Activated CD8-positive, alpha-beta T cell treated with anti-CD3 and anti-CD28 coated beads, Interleukin-2, amount 10 ng/mL, durations not matched to agents 7 days and 5 days (primary cell): ENCODE measurements at places on chromosomes 16 and 17.

DNA sequence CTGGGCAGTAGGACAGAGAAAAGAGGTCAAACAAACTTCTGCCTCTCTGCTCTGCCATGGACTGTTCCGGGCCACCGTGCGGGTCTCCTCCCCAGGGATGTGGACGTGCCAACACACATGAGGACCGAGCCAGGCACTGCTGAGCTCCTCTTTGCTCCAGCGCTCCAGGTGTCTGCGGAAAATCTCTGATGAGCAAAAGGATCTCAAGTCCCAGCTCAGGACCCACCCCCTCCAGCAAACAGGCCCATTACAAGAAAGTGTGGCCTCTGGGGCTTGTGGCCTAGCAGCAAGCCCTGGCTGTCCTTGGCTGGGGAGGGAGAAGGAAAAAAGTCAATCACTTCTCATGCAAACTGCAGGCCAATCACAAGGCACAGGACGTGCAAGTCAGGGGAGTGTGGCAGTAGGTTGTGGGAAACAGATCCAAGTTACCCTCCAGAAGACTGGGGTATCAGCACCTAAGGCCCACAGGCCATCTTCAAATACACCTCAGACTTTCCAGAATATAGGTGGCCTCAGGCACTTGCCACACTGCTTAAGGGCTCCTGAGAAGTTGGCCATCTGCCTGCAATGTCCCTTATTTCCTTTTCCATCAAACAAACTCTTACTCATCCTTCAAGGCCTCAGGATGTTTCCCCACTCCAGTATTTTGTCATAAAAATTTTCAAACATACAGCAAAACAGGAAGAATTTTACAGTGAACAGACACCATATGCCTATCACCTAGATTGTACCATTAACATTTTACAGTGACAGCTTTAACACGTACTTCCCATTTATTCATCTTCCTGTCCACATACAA is 36.0 kb upstream of the SREBF1 start:
- no peak for DNase-seq

DNA sequence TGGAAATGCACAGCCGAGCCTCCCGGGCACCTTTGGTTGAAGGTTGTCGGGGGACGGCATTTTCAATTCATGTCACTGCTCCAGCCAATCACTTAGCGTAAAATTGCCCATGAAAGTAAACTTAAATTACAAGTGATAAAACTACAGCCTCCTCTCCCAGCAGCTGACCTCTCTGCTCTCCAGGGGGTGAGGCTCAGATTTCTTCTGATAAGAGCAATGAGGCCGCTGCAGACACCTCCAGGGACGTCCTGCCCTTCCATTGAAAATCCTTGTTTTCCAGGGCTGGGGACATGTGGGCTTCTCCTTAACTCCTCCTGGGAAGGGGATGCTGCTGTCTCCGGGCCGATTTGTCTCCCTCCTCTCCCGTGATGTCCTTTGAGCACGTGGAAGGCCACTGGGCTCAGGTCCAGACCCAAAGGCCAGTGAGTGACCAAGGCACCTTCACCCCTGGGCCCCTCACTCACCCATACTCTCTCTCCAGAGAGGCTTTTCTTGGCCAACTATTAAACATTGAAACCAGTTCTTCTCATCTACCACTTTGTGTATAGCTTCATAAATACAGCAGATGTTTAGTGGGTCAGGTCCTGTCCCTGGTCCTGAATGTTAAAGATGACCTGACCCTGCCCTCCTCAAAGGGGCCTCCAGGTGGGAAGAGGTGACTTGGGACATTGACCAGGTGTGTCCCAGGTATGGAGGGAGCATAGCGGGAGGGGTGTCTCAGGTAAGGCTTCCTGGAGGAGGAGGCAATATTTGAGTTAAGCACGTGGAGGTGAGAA is 52.3 kb downstream of the MGAT5B start:
- no peak for DNase-seq

DNA sequence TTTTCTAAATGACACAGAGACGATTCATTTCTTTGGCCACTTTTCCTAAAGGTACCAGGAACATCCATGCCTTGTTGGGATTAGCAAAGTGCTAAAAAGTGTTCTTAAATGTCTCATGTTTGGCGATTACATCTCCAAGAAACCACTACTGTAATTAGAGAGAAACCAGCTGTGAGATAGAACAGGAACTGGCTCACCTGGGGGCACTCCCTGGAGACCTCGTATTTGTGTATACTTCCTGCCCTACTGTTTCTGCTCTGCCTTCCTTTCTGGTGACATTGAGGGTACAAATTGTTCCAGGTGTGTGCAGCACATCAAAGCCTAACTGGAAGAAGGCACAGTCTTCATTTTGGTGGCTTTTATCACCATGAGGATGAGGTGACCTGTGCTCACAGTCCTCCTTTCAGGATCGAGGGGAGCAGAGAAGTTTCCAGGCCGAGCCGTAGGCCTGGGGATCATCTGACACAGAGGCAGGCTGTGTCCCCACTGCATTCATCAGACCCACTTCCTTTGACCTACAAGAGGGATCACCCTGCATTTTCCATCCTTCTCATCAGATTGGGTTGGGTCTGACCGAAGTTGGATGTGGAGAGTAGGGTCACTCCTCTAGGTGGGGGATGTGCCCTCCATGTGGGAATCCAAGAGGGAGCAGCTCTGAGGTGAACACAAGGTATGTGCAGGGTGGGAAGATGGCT is 23.7 kb downstream of the CCL4 start:
- no peak for DNase-seq

DNA sequence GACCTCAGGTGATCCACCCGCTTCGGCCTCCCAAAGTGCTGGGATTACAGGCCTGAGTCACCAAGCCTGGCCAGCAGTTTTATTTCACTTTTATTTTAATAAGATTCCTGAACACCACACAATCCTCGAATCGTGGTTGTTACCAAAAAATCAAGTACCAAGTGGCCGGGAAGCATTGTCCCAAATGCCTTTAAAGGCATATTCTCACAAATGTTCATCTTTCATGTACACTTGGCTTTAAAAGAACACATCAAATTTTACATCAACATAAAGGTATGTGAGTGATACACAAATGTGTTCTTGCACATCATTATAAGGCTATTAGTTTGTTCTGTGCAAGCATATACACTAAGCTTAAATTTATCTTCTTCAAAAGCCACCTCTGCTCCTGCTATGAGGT is 8.1 kb upstream of the MYH11 start:
- no peak for DNase-seq

- DNase-seq, result peak; percentile 78
These were observed 1.2 kb downstream of the HS3ST3B1 start for GRCh38 chr17:14302091-14302430.

GRCh38 chr17:78146471-78146869 is 285 bp downstream of the C17orf99 start:
- no peak for DNase-seq

GRCh38 chr17:81221842-81222619 is 734 bp downstream of the CEP131 start:
- no peak for DNase-seq

DNA sequence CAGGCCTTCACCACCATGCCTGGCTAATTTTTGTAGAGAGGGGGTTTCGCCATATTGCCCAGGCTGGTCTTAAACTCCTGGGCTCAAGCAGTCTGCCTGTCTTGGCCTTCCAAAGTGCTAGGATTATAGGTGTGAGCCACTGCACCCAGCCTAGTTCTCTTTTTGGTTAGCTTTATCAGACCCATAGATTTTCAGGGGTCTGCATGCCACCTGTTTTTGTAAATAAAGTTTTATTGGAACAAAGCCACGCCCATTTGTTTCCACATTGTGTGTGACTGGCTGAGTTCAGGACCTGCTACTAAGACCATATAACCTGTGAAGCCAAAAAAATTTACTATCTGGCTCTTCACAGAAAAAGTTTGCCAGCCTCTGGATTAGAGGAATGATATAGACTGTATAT is 7.6 kb downstream of the PSMD11 start:
- no peak for DNase-seq

DNA sequence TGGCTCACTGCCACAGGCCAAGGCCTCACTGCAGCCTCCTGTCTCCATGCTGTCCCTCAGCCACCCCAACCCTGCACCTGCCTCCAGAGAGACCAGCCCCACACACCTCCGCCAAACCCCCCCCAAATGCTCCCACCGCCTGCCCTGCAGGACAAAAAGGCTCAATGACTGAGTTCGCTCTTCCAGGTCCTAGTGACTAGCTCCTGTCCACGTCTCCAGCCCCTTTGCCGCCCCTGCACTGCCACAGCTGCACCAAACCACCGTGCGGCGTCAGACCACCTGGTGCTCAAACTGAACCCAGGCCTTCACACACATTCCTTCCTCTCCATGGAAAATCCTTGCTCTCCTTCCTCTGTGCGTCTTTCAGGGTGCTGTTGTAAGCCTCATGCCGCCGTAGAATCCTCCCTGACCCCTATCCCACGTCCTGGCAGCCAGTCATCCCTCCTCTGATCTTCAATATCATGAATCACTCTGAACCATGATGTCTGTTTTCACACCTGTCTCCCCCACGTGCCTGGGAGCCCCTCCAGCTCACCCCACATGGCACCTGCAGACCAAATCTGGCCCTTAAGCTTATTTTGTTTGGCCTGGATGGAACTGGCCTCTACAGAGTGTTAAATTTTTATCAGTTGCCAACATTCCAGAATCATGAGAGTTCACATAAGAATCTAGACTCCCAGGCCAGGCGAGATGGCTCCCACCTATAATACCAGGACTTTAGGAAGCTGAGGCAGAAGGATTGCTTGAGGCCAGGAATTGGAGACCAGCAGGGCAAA is 4.3 kb upstream of the GSG1L start:
- no peak for DNase-seq

- no peak for DNase-seq
These were observed 2.7 kb upstream of the KCNJ18 start for GRCh38 chr17:21689604-21690003.

DNA sequence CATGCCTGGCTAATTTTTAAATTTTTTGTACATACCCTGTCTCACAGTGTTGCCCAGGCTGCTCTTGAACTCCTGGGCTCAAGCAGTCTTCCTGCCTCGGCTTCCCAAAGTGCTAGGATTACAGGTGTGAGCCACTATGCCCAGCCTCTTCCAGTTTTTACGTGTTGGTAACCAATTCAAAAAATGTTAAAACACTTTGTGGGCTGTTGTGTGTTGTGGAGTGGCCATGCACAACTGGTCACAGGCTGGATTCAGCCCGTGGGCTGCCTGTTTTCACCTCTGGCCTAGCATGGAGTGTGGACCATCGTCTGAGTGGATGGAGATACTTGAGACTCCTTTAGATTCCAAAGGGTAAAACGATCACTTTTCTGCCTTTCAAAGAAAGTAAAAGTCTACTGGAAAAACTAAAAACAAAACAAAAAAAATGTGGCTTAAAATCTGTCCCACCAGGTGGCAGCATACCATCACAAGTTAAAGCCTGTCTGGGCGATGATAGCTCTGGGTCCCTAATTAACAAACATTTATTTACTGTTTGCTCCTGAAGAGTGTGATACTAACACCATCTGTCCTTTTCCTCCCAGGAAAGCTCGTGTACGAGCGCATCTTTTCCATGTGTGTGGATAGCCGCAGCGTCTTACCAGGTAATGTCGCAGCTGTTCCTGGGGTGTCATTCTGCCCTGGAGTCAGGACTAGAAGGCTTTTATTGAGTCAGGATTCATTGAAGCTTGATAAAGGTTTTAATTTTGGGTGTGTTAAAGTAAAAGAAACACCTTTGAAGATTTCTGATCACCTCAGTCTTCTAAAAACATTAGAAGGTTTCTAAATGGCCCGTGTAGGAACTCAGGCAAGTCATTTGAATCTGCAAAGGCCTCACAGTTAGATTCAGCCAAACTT is 45.8 kb downstream of the VPS35L start:
- peak; percentile 54 for DNase-seq

DNA sequence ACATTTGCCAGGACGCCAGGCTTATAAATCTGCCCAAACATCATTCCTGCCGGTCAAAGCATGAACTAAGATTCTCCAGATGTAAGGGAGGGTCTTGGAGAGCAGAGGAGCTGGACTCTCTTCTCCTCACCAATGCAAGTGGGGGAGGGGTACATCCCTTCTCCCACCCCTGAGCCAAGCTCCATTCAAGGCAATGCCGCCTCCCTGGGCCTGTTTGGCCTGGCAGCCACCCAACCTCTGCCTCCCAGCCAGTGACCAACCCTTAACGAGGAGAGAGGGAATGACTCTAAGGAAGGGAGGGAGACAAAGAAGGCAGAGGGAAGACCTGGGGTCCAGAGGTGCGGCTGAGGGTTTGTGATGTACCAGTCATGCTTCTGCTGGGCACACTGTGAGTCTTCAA is 13.8 kb downstream of the C17orf50 start:
- no peak for DNase-seq

DNA sequence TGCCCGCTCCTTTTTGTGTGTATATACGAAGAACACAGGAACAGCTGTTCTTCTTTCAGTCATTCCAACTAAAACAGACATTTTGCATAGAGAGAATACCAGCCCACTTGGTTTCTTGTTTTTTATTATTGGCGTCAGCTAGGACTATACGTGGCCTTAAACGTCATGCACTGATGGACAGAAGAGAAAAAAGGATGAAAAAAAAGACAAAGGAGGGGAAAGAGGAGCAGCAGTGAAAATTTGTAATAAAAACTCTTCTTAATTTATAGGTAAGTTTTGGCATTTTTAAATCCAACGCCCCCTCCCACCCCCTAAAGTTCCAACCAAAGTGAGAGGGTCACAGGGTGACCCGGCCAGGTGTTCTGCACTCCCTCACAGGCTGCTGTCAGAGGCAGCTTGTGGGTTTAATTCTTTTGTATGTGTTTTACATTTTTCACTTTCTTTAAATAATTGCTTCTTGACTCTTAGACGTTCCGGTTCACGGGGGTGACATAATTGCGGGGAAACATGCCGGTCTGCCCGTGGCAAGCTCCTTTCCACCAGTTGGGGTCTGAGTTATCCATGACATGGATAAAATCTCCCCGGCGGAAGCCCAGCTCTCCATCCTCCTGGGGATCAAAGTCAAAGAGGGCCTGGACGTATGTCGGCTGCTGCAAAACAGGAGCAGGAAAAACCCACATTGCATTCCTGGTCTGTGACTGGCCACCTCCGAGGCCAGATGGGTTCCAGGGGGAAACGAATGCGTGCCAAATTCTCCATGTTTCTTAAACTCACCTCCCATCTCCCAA is 30.9 kb upstream of the SLC25A19 start:
- DNase-seq, result no peak

GRCh38 chr16:67464565-67464964 is 16.4 kb downstream of the ATP6V0D1 start:
- no peak for DNase-seq

DNA sequence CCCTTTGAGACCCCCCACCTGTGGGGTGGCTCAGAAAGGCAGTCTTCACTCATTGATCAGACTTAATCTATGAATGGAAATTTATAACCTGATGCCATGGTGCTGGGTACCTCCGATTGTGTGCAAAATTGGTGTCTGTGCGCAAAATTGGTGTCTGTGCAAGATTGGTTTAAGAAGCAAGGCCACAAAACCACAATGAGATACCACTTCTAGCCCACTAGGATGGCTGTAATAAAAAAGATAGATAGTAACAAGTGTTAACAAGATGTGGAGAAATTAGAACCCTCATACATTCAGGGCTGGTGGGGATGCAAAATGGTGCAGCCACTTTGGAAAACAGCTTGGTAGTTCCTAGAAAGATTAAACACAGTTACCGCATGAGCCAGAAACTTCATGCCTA is 13.9 kb upstream of the CSNK2A2 start:
- no peak for DNase-seq

DNA sequence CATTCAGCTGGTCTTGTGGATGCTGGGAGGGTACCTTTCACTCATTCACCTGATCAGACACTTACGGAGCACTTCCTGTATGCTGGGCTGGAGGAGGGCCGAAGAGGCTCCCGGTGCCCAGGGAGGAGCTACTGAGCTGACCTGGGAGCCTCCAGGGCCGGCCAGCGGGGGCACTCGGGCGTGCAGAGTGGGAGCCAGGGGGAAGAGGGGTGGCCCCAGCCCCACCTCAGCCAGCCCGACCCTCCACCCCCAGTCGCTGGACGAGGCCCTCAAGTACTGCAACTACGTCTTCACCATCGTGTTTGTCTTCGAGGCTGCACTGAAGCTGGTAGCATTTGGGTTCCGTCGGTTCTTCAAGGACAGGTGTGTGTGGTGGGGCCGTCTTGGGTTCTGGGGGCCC is 10.3 kb downstream of the TPSG1 start:
- DNase-seq, result no peak
